ENCODE measurements at places on chromosomes 5 and 9.

DNA sequence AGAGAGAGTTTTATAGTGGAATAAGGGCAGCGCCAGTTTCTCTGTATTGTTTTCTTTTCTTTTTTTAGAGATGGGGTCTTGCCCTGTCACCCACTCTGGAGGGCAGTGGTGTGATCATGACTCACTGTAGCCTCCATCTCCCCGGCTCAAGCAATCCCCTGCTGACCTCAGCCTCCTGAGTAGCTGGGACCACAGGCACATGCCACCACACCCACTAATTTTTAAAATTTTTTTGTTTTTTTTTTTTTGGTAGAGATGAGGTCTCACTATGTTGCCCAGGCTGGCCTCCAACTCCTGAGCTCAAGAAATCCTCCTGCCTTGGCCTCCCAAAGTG is 119.0 kb downstream of the PIK3R1 start:
- no peak for DNase-seq

DNA sequence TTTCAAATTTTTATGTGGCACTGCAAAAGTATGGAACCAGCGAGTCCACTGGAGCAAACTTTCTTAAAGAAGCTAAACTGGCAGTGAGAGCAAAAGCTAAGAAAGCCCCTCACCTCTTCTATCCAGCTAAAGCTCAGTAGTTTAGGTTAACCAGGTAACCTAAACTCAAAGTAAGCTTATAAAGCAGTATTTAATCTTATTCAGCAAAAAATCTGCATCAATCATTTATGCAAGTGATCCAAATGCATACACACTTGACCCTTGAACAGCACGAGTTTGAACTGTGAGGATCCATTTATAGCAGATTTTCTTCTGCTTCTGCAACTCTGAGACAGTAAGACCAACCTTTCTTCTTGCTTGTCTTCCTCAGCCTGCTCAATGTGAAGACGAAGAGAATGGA is 363.8 kb upstream of the CDH18 start:
- no peak for DNase-seq

GRCh38 chr5:96177303-96177869 is 215.7 kb upstream of the ELL2 start:
- DNase-seq, result no peak

DNA sequence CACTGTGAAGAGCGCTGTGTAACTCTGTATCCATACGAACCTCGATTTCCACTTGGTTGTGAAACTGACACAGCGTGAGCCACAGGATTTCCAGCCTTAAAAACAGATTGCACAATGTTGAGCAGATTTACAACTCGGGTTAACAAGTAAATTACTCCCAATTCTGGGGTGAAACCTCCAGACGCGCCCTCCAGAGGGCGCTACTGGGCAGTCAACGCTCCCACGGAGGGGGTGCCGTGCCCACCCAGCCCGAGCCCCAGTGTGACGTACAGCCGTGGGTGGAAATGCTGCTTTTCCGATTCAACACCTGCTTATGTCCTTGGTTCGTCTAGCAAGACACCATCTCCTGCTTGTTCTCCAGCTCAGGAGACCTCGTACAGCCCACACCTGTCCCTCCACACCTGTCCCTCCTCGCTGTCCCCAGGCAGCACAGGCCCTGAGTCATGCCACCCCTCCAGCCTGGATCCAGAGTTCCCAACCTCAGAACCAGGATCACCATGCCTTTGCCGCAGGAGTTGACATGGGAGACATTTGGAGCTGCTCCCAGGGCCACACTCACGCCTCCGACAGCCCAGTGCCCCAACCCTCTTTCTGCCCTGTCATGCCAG is 34.4 kb upstream of the SLC6A3 start:
- no peak for DNase-seq

DNA sequence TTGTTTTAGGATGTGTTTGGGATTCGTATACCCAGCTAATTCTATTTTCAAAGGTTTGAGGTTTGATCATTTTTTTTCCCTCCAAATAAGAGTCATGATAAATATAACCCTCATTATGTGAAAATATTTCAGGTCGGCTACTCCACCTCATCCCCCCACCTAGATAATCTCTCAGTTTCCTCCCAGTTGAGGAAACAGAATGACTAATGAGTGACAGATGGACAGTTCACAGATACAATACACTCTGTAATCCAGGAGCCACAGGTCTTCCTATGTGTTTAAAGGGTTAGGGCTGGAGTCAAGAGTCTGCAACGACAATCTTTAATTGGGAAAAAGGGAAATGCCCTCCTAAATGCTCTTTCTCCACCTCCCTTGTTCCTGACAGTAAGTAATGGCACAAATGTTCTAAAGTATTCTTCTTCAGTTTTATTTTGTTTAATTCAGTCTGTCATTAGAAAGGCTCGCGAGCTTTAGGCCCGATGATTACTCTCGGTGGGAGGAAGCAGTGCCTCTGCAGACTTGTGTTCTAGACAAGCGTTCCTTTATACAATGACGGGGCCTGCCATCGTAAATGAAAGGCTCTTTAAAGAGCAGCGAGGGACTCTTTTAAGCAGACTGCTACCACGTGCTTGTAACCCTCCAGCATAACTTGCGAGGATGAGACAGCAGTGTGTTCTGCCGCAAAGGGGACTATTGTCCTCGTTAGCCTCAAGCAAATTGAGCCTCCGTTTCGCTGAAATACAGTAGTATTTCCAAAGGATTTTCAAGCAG is 69.0 kb downstream of the MEF2C start:
- no peak for DNase-seq

- no peak for DNase-seq
Measured at GRCh38 chr9:16458696-16459420, 411.6 kb downstream of the BNC2 start.

DNA sequence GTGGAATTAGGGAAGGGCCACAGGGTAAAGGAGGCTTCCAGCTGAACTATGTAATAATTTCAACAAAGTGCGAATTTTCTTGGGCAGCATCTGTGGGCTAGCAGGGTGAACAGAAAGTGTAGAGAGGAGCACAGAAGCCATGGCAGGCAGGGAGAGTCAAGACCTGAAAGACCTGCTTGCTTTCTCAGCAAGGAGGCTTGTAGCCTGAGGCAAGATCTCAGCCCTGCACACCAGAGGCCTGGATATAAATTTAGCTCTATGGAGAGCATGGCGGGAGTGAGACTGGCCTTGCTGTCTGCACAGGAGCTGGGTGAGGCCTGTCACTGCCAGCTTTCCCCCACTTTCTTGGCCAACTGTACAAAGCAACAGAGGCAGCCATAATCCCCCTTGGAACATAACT is 32.1 kb upstream of the SH3TC2 start:
- DNase-seq, result no peak

- no peak for DNase-seq
Measured at GRCh38 chr9:127870887-127871286, 6.6 kb downstream of the AK1 start.

DNA sequence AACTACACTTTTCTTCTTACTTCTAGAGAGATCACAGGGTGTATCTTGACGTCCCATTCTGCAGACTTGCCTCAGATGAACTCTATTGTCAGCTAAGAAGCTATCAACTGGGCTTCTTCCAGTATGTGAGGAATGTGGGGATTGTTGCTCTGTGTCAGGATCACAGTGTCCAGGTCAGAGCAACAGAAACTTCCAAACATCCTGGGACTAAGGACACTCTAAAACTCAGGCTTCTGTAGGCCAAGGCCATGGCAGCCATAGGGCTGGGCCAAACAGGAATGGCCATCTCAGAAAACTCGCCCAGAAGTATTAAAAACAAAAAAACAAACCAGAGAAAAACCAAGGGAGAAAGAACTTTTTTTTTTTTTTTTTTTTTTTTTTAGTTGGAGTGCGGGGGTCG is 210.0 kb upstream of the CLINT1 start:
- DNase-seq, result no peak

GRCh38 chr5:81849770-81850367 is 99.0 kb upstream of the SSBP2 start:
- no peak for DNase-seq

GRCh38 chr9:133955821-133956411 is 36.2 kb downstream of the VAV2 start:
- no peak for DNase-seq

DNA sequence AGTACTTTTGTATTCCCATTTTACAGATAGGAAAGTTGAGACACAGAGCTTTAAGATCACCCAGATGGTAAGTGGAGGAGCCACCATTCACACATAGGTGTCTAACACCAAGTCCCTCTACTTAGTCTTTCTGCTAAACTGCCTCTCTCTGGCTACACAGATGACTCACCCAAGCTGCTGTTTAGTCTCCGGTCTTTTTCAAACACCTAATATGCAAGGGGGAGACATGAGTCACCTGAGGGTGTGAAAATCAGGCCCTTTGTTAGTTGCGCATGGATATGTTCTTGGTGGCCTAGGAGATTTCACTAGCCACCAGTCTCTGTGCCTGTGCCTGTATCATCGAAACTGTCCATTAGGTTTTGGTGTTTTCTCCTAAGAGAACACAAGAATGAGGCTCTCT is 117.8 kb downstream of the MAST4 start:
- DNase-seq, result no peak

DNA sequence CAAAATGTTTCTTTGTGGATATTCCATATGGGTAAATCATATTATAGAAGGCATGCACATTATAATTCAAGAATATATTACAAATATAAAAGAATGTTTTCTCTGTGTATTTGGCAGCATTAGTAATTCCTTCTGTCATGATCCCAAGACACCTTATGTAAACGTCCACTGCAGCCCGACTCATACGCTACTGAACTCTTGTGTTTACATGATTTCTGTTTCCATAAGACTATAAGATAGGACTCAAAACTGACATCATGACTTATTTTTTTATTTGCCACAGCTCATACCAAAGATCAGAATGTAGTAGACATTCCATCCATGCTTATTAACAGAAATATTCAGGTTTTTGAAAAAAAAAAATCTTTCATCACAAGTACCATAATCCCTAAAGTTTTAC is 234.1 kb downstream of the AP3B1 start:
- no peak for DNase-seq

GRCh38 chr9:118529210-118529609 is 825.0 kb downstream of the TLR4 start:
- no peak for DNase-seq
